ENCODE measurements at places on chromosomes 13 and 19.
A peak's percentile ranks its signal among the peaks of the same experiment; 100 is the strongest.

- no peak for DNase-seq
These were observed 90.1 kb upstream of the C1QTNF9B start for GRCh38 chr13:23987331-23987894.

- peak; percentile 6 for DNase-seq
These were observed 46.4 kb downstream of the N4BP2L1 start for GRCh38 chr13:32381539-32381938.

GRCh38 chr13:110944968-110945927, 30.4 kb upstream of the ANKRD10 start:
- DNase-seq, result no peak

GRCh38 chr13:97468331-97468730, 34.4 kb downstream of the RAP2A start:
- DNase-seq, result no peak

GRCh38 chr13:40484974-40485373, 181.5 kb downstream of the FOXO1 start:
- no peak for DNase-seq

- no peak for DNase-seq
These were observed 1556.2 kb downstream of the SLITRK5 start for GRCh38 chr13:89227356-89227755.

- DNase-seq, result no peak
These were observed 8.1 kb downstream of the URAD start for GRCh38 chr13:27980280-27980998.

DNA sequence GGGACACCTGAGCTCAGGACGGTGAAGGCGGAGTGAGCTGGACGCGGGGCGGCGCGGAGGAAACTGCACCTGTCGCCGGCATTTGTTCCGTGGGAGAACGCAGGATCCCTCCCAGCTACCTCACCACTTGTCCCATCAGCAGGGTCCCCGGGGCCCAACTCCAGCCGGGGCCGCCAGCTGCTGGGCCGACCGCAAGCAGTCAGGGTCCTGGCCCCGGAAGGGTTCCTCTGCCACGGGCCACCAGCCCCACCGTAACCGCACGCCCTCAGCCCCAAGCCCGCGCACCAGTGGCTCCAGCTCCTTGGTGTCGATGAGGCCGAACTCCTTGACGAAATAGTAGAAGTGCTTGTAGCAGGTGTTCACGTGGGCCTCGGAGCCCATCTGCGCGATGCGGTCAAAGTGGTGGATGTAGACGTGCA, 19.6 kb downstream of the MOB3A start:
- DNase-seq, result no peak

GRCh38 chr13:79990048-79990447, 350.9 kb downstream of the SPRY2 start:
- DNase-seq, result no peak

- no peak for DNase-seq
These were observed 8.8 kb downstream of the OBI1 start for GRCh38 chr13:78649997-78650716.

Data from left renal cortex interstitium (tissue), 4 donors.